Activated T-cell treated with anti-CD3 and anti-CD28 coated beads, Interleukin-2, amount 50 U/mL, for 1 hour (primary cell): ENCODE measurements at places on chromosomes 4 and X.

DNA sequence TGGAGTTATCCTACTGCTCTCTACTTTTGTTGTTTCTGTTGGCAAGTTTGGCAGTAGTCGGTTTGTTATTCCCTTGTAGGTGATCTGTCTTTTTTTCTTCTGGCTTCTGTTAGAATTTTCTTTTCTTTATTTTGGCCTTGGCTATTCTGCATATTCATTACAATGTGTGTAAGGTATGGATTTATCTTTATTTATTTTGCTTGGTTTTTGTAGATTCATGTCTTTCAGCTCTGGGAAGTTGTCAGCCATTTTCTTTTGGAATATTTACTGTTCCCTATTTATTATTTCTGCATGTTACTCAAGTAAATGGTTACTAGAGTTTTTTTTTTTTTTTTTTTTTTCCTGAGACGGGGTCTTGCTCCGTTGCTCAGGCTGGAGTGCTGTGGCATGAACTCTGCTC is 12.6 kb downstream of the ADD1 start:
- no peak for DNase-seq

- DNase-seq, result no peak
Measured at GRCh38 chr4:15914291-15914690, 24.2 kb downstream of the FGFBP1 start.

- DNase-seq, result no peak
Measured at GRCh38 chrX:80876877-80877276, 67.2 kb upstream of the BRWD3 start.

- no peak for DNase-seq
Measured at GRCh38 chr4:99161373-99162099, 17.4 kb upstream of the ADH4 start.

DNA sequence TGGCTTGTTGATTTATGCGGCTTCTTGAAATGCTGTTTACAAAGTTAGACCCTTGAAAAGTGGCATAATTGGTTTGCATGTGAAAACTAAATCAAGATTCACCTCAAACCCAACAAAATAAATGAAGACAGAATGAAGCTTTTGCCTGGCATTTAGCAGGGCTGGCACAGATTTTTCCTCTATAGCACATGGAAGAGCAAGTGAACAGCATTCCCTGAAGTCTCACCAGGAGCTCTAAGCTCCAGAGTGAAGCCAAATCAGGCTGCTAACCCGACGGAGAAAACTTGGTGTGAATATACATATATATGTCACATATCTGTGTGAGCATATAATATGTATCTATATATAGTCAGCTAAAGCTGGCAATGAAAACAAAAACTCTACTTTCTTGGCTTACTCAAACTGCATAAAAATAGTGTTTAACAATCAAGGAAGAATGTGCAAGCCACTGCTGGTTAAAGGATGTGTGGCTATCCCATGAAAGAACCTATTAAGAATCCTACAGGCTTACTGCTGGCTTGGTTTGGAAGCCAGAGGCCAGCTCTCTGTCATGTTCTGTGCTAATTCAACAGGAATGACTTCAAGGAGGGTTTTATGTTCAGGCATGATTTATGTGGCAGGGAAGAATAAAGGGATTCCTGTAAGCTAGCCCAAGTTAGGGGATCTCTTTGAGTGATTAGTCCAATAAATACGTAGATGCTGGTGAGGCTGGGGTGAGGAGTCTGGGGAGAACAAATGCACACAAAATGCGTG is 69.9 kb downstream of the MFAP3L start:
- no peak for DNase-seq

DNA sequence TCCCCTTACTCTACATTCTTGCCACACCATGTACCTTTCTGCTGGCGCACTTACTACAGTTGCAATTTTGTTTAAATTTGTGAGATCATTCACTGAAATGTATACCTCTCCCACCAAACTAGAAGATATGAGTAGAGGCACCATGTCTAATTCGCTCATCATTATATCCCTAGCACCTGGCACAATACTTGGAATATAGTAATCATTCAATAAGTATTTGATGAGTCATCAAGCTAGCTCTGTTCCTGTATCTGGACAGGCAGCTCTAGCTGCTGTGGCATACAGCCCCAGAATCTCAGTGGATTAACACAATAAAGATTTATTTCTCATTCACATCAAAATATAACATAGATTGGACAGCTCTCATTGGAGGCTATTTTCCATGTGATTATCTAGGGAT is 245.9 kb downstream of the IDS start:
- no peak for DNase-seq

DNA sequence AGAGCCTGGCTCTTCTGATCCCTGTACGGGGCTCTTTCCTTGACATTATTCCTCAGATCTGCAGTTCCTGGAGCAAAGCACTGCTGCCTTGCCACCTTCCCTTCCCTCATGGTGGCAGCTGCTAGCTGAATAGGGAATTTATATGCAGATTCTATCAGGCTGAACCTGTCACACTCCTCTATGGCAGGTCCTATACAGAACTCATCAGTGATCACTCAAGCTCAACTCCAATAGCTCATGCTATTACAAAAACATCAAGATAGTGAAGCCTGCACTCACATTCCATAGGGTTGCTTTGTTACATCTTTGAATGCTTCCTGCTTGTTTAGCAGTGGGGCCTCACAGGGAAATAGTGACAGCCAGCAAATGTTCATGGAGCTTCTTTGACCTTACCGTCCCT is 71.7 kb downstream of the SLC2A9 start:
- no peak for DNase-seq

GRCh38 chr4:87965501-87965975 is 10.0 kb upstream of the SPP1 start:
- DNase-seq, result no peak

GRCh38 chrX:129690435-129690834 is 35.7 kb upstream of the APLN start:
- no peak for DNase-seq

- no peak for DNase-seq
Measured at GRCh38 chrX:865422-865821, 234.8 kb downstream of the SHOX start.

- no peak for DNase-seq
Measured at GRCh38 chr4:88791274-88791673, 93.6 kb upstream of the NAP1L5 start.

DNA sequence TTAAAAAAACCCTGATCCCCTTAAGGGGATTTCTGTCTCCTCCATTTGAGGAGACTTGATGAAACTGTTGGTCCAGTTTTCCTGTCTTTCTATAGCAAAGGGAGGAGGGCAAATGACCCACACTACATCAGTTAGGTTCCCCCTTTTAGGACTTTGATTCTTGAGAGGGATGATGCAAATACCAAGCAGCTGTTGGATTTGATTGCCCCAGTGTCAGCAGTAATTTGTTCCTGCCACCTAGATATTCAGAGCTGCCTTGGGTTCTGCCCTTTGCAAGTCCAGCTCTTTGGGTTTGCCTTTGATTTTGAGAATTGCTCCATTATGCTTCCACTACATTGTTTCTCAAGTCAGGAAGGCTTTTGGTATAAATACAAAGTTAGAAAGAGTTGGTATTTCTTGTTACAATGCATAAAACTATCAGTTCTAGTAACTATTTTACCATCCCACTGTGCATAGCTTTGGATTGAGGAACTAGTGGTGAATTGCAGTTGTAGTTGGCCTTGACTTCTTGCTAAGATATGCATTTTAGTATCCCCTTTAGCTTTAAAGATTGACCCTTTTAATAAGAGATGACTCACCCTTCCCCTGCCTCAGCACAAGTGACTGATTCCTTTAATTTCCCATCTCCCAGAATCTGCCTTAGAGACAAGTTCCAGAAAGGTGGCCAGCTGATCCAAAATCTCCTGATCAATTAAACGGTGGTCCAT is 24.3 kb upstream of the ZNF330 start:
- no peak for DNase-seq

- no peak for DNase-seq
Measured at GRCh38 chr4:2054217-2054616, 4.9 kb upstream of the NAT8L start.

DNA sequence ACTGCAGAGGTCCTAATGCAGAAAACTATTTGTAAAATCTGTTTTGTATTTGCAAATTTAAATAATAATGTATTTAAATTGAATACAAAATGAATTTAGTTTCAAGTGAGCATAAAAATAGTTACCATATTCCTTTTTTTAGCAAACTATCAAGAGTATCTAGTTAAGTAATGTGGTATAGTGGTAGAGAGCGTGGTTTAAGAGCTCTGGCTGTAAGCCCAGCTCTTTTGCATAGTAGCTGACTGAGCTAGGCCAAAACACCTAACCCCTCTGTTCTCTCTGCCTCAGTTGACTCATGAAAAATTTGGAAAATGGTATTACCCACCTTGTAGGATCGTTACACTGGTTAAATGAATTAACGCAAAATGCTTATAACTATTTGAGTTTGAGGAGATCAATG is 18.1 kb upstream of the ADAD1 start:
- DNase-seq, result no peak

GRCh38 chr4:128287141-128287870 is at the start of gene PGRMC2:
TSS of gene PGRMC2 (minus strand) at chr4:128287813. CDS start at chr4:128287790, 23 bp downstream.
- no peak for DNase-seq

DNA sequence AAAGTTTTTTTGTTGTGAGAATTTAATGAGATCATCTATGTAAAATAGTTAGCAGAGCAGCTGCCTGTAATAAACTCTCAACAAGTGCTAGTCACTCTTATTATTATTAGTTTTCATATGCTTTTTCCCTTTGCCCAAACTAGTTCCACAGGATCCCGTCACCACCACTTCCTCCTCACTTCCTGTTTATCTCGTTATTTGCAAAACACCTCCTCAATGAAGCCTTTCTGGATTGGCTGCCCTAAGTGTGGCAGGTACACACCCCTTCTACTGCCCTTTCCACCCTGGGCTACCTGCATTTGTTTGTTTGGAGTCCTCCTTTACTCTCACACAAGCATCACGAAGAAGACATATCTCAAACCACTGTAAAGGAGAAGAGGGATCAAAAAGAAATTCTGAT is 54.4 kb upstream of the KLF3 start:
- no peak for DNase-seq

- DNase-seq, result no peak
Measured at GRCh38 chr4:3340038-3340699, 47.3 kb downstream of the RGS12 start.

DNA sequence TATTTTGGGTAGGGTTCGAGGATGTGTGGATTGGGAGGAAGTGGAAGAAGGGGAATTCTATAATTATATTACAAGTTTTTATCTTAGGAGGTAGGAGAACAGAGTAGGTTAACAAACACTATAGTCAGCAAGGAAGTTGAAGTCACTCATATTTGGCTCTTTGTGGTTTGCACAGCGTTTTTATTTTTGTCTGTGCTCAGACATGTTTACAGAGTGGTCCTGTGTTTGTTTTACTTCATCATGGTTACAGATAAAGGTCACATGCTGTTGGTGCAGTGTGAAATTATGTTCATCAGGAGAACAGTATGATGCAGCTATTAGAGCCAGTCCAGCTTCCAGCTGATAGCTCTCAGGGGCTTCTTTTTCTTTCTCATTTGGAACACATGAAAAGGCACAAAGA is 299.9 kb upstream of the SFRP2 start:
- no peak for DNase-seq

DNA sequence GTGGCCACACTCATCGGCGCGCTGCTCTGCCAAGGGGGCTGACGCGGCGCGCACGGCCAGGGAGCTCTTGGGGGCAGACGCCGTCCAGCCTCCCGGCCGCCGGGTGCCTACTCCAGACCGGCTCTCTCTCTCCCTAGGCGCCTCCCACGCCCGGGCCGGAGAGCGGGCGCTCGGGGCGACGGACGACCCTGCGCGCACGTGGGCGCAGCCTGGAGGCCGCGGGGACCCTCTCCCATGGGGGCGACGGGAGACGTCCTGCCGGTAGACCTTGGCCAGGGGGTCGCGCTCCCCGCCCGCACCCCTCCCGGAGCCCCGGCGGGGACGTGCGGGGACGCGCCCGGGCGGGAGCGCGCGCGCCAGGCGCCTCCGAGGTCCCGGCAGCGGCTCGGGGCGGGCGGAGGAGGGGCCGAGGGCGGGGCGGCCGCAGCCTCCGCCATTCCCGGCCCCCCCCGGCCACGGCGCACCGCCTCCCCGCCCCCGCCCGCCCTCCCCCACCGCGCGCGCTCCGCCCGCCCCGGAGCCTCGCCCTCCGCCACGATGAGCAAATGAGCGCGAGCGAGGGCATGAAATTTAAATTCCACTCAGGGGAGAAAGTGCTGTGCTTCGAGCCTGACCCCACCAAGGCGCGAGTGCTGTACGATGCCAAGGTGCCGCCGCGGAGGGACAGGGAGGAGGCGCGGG is at the start of gene MSL3:
TSS of gene MSL3 (plus strand) at position 519 of the 681 bp plus-strand sequence. CDS start at position 546, 27 bp downstream.
- no peak for DNase-seq

DNA sequence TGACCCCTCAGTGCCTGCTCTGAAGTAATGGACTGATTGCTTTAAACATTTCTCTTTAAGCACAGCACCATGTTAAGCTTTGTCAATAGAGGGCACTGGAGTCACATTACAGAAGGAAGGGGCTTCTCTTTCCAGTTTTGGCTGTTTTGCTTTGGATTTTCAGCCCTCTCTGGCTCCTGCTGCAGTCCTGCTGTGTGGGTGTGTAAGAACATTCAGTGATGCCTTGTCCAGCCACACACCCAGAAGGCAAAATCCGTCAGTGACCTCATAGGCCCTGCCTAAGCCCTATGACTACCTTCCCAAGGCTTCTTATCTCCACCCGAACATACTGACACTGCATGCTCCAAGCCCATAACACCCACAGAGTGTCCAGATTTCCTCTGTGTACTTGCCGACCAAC is 215.3 kb upstream of the CTSO start:
- no peak for DNase-seq

DNA sequence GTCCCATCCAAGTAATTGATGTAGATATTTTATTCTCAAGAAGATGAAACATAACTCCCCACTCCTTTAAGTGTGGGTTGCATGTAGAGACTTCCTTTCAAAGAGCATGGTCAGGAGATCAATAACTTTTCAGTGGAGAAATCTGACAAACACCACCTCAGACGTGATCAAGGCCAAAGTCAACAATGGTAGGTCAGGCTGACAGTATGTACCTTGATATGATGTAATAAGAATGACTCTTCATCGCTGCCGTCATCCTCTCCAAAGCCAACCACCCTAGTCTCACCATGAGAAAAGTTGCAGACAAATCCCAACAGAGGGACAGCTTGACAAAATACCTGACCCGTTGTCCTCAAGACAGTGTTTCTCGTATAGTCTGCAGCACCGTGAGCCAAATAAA is 67.3 kb upstream of the DHRSX start:
- no peak for DNase-seq

GRCh38 chrX:40153345-40154249 is 55.8 kb upstream of the BCOR start:
- peak; percentile 62 for DNase-seq

GRCh38 chr4:107901213-107901934 is 30.0 kb upstream of the CYP2U1 start:
- DNase-seq, result no peak

GRCh38 chr4:136113921-136114320 is 1418.4 kb downstream of the PCDH18 start:
- no peak for DNase-seq
